ENCODE measurements at places on chromosomes 2 and 18. TPM values are rescaled to one million over a fixed set of nuclear protein-coding genes. Genes with fewer than 3 reads are reported as not detected.

PRKCE gene
- total RNA-seq: 10.4 TPM

TTC32 gene
- total RNA-seq: 16.1 TPM

C1GALT1C1L gene
- not detected for total RNA-seq

ZNF892 gene
- 3.9 TPM for total RNA-seq

RUFY4 gene
- 5.1 TPM for total RNA-seq

PTPRM gene
- 1.7 TPM for total RNA-seq

RFX8 gene
- total RNA-seq: 1.9 TPM

EN1 gene
- not detected for total RNA-seq

CROCC2 gene
- total RNA-seq: not detected

TTC31 gene
- total RNA-seq: 30.3 TPM

DNA sequence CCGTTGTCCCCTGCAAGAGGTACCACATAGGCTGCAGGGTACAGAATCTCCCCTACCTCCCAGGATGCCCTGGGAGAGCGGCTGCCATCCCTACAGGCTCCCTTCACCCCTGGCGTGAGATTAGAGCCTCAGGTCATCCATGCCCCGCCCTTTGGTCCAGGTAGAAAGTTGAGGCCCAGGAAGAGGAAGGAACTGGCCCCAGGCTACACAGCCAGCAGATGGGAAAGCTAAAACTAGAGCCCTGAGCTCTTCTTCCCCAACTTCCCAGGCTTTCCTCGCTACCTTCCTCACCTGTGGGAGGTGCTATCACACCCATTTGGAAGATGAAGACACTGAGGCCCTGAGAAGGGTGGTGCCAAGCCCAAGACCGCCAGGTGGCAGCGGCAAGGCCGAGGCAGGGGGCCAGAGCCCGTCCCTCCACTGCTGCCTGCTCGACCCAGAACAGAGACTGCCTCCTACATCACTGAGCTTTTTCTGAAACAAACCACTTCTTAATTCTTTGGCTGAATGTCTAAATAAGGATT is 25.8 kb downstream of the CIB4 start:
- no peak for DNase-seq

GRCh38 chr18:50853863-50854271 is 25.1 kb upstream of the ME2 start:
- no peak for DNase-seq

DNA sequence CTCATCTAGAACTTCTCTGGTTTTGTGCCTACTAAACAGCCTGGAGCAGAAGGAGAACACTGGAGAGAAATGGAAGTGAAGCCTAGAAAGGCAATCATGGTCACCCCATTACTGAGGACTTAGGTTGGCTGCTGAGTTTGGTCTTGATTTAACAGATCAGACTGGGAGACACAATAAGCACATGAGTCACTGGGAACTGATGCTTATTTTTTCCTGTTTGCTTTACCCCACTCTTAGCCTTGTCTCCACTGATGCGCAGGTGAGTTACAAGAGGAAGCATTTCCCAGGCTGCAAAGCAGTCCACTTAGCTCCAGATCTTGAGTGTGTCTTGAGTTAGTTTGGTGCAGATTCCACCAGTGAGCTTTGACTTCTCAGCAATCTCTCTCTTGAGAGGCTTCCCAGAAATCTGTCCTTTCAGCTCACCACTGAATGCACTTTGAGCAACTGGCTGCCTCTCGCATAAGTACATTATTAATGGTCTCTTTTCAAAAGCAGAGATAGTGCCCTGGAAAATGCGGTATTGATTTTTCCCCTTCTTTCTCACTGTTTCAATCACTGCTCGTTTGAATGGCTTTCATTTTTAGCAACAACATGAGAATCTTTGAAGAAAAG is 390.2 kb upstream of the SETBP1 start:
- DNase-seq: no peak

GRCh38 chr2:98508709-98509066 is 64.0 kb downstream of the INPP4A start:
- no peak for DNase-seq

GRCh38 chr18:59514203-59514602 is 155.1 kb upstream of the LMAN1 start:
- no peak for DNase-seq

GRCh38 chr2:118786746-118787145 is 60.7 kb downstream of the EN1 start:
- DNase-seq: no peak

- no peak for DNase-seq
These were observed 27.6 kb downstream of the MBP start for GRCh38 chr18:77105028-77105427.

DNA sequence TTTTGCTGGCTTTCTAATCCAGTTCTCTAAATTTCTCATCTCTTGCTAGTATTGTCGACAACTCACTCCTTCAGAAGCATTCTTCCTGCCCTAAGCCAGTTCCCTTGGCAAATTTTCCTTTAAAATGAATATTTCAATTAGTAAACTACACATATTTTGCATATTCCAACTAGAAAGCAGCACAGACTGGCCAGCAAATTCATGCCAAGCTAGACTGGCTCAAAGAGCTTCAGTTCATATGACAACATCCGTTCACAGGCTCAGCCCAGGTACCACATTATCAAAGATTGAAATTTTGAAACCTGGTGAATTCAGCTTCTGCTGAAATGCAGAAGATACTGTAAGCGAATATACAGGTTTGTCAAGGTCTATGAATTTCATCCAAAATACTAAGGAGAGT is 64.5 kb downstream of the AFF3 start:
- DNase-seq: no peak

DNA sequence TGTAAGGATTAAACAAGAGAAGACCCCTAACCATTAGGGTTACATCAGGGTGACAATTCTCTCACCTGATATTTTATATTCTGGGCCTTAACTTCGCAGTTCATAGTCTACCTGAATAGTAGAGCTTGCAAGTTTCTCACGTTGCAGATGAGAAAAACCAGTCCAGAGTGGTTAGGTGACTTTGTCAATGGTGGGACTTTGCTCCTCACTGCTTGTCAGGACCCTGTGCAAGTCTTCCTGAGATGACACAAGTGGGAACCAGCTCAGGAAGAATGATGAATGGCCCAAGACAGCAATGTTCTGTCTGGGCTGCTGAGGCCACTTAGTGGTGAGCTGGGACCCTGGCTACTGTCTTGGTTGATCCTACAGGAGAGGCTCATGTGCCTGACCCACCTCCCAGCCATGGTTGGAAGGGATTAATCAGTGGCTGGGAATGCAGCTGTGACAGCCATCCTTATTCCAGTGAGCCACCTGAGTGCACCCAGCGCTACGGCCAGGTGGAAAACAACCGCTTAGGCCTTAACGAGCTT is 16.9 kb downstream of the LGALSL start:
- no peak for DNase-seq

DNA sequence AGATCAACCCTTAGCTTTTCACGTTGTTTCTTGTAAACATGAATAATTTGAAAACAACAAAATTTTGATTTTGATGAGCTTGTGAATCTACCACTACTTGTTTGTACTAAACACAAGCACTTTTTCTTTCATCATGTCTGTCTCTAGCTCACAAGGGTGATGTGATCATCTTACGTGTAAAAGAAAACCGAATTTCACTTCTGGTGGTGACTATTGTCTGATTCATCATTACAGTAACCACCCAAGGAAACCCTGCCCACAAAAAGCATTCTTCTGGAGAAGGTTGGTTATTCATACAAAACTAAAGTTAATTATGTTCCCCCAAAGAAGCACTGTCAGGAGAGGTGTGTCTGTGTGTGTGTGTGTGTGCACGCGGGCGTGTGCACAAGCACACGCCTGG is 285.4 kb downstream of the ZNF516 start:
- DNase-seq: no peak

DNA sequence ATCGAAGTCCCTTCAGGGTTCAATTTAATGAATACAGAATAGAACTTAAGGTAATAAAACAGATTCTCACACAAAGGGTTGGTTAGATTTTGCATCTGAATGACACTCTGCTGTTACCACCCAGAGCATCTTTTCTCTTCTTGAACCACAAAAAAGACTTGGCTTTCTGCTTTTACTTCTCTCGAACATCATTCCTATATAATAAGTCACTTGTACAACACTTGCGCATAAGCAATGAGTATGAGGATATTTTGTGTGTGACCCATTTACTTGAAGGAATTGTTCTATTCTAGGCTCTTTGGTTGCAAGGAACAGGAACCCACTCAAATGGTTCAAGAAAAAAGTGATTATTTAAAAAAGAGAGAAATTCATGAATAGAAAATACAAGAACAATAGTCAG is 126.2 kb downstream of the NUP35 start:
- no peak for DNase-seq

- no peak for DNase-seq
These were observed 118.3 kb upstream of the DNAJC10 start for GRCh38 chr2:182597570-182598295.

DNA sequence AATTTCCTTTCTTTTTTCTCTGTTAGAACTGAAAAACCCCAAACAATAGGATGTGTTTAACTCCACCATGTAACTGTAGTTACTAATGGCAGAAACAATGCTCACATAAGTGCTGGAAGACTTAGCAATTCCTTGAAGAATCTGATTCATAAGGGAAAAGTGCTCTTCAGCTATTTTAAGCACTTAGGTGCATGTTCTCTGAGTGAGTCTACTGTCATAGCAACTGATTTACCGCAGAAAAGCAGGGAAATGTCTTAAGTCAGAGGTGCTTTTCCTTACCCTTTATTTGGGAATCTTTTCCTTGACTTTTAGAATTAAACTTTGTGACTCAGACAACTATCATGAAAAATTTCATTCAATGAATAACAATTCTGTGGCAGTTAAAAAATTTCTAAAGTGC is 65.4 kb upstream of the NABP1 start:
- no peak for DNase-seq

DNA sequence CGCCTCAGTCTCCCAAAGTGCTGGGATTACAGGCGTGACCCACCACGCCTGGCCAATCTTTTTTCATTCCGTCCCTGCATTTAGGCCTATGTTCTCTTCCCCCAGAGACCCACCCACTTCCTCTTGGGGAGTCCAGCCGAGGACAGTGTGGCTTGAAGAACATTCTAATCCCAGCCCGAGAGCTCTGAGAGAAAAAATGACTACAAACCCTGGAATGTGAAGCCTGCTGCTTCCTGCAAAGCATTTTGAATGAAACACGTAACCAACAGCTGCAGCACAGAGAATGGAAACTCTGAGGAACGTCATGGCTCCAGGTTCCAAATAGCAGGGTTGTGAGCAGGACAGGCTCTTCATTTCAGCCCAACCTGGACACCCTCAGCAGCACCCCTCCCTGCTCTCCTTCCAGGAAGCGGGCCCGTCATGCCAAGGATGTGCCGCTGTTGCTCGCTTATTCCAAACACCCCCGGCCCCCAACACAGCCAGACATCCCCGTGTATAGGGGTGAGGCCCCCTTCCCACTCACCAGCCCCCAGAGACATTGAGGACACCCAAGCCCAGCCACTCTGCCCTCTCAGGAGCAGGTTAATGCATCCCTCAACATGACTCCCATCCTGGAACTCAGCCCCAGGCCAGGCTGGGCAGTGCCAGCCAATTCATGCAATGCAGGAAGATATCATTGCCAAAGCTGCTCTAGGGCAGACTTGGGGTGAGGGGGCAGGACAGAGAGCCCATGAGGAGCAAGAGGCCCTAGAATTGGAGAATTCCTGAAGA is 139.8 kb downstream of the ZFP36L2 start:
- no peak for DNase-seq

GRCh38 chr18:78699499-78699898 is 280.1 kb upstream of the SALL3 start:
- DNase-seq: no peak

- DNase-seq: no peak
These were observed 838.7 kb downstream of the RNF144A start for GRCh38 chr2:7755879-7756278.

DNA sequence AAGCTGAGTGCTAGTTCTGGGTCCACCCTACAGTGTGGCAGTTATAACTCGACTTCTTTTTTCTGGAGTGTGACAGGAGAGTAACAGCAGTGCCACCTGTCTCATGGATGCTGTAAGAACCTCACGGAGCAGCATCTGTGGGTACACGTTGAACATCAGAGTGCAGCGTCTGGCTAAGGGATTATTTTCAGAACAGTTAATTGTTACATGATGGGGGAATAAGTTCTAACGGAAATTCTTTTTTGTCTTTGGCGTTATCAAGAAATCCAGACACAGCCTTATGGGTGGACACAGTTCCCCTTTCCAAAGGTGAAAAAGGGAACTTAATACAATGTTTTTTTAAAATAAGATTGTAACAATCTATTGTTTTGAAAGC is 28.3 kb upstream of the TOGARAM2 start:
- no peak for DNase-seq

DNA sequence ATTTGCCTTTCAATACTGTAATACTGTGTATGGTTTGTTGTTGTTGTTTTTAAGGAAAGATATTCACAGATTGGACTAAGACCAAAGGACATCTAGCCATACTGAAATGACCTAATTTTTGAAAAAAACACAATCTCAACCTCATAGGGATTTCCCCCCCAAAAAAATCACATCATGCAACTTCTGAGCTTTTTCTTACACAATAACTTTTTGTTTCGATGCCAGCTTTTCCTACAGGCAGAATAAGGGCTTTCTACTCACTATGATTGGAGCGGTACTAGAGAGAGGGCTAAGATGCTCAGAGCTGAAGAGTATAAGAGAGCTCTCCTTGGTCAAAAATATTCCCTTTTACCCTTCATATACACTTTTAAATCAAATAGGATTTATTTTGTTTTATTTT is 32.4 kb upstream of the SLC3A1 start:
- no peak for DNase-seq

- DNase-seq: no peak
These were observed 250.2 kb downstream of the ALPK2 start for GRCh38 chr18:58378411-58379379.

DNA sequence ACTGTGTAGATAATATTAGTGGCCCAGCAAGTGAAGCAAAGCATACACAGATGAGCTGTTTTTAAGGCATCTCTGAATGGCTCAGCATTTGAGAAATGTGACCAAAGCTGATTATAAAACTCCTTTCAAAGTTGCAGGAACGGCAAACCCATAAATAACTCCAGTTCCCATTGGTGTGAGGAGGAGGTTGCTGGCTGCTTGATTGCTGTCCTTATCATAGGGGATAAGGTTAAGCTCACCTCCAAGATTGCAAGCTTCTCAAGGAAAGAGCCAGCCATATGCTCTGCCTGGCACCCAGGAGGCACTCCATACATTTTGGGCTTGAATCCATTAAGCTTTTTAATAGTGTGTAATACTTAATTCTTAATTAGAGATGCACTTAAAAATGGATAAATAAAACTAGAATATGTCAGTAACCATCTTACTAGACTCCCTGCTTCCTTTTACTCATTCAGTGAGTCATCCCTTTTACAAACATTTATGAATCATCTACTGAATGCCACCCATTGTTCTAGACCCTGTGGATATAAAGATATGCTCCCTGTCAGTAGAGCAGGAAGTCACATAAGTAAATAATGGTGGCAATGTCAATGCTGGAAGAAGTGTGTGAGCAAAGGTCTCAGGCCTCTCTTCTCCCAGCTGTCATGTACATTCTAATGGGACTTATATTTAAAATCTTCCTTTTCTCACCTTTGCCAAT is 99.3 kb downstream of the SPATS2L start:
- DNase-seq: no peak

GRCh38 chr2:100195942-100196341 is 53.6 kb upstream of the AFF3 start:
- no peak for DNase-seq
